ENCODE measurements at places on chromosomes 5 and 9. TPM values are rescaled to one million over a fixed set of nuclear protein-coding genes. Genes with fewer than 3 reads are reported as not detected.

The TAF1L gene
- 0.03 TPM for total RNA-seq

The SLC6A7 gene
- not detected for total RNA-seq

DNA sequence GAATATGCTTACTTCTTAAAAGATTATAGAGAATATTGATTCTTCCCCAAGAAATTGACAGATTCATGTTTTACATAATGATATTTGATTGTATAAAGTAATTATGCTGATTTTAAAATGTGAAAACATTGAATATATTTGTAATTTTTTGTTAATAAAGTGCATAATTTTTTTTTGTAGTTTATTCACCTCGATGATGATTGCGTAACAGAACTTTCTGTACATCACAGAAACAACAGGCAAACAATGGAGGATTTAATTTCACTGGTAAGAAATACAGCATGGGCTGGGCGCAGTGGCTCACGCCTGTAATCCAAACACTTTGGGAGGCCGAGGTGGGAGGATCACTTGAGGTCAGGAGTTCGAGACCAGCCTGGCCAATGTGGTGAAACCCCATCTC, 70.1 kb downstream of the MELK start:
- H3K36me3 ChIP-seq: no peaks in the 10 kb centered on the region
- H3K4me1 ChIP-seq: no peaks in the 10 kb centered on the region
- no peak overlapping the region for H3K4me3 ChIP-seq
- DNase-seq: no peak

DNA sequence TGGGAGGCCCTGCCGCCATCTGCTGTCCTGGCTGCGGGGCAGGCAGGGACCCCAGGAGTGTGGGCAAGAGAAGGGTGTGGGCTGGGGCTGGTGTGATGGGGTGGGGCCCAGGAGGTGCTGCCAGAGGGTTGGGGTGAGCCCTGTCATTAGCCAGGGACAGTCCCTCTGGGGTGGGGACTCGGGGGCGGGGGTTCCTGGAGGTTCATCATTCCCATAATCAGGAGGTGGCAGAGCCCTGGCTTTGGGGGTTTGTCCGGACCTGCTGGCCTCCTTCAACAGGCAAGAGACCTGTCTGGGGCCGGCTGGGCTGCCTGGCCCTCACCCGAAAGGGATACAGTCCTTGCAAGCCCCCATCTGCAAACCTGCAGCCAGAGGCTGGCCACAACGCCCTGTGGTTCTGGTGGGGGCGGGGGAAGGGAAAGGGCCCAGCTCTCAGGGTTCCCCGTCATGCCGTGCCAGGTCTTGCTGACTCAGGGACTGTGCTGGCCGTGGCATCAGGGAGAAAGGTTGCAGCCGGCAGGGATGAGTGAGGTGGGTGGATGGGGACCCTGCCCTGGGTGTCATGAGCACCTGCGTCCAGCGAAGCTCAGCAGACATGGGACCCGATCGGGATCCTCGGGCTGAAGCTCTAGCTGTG, 65.2 kb downstream of the MRPL36 start:
- H3K4me3 ChIP-seq: no peak overlapping the region
- H3K4me1 ChIP-seq: no peaks in the 10 kb centered on the region
- no peak overlapping the region for H3K27ac ChIP-seq

The SEMA4D gene
- total RNA-seq: 30.2 TPM

- H3K27ac ChIP-seq: peak overlapping the region; percentile 93
- no peaks in the 10 kb centered on the region for H3K36me3 ChIP-seq
- peaks cover 12% of the 10 kb centered on the region for H3K27me3 ChIP-seq
- peak overlapping the region; percentile 96 for H3K4me3 ChIP-seq
- no peak for DNase-seq
- H3K4me1 ChIP-seq: peaks cover 16% of the 10 kb centered on the region
Observed at GRCh38 chr9:136119061-136119882, 597 bp upstream of the TMEM250 start.

DNA sequence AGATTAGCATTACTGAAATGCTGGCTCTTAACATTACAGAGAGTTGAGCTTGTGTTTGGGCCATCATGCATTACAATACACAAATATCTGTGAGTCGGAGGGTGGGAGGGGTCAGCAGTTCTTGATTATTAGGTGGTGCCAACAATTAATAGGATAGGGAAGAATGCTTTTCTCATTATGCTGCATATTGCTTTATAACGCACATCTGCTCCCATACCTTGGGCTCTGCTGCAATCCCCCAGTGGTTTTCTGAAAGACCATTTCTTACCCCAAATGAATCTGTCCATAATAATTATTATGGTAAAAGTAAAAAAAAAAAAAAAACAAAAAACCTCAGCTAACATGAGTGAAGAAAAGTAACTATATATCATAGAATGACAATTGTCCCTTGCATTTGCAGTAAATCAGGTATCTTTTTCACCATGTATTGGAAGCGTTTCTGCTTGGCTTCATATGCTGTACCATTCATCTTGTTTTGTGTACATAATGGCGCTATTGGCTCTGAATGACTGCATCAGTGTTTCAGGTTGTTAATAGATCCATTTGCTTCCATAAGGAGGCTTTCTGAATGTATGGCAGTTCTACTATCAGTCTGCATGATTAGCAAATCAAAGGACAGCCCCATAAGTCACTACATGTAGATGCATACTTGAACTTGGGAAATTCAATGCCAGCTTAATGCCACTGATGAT, 75.9 kb downstream of the CAVIN4 start:
- no peak for DNase-seq
- no peaks in the 10 kb centered on the region for H3K36me3 ChIP-seq
- H3K4me1 ChIP-seq: no peaks in the 10 kb centered on the region

- H3K36me3 ChIP-seq: no peaks in the 10 kb centered on the region
- no peaks in the 10 kb centered on the region for H3K27me3 ChIP-seq
- DNase-seq: no peak
- no peak overlapping the region for H3K27ac ChIP-seq
- no peaks in the 10 kb centered on the region for H3K4me1 ChIP-seq
Observed at GRCh38 chr5:127086589-127086988, 13.3 kb upstream of the C5orf63 start.

The PTTG1 gene
- 10.2 TPM for total RNA-seq

GRCh38 chr5:131265311-131265803, 1.5 kb downstream of the CDC42SE2 start:
- H3K4me1 ChIP-seq: peaks cover 9% of the 10 kb centered on the region
- H3K36me3 ChIP-seq: no peaks in the 10 kb centered on the region
- H3K4me3 ChIP-seq: peak overlapping the region; percentile 90
- DNase-seq: no peak

The ZDHHC11B gene
- total RNA-seq: 8.4 TPM

The SPATA31A1 gene
- total RNA-seq: not detected

The INSL6 gene
- total RNA-seq: not detected

The PTGES gene
- total RNA-seq: 9.8 TPM

- no peak for DNase-seq
- H3K4me3 ChIP-seq: no peak overlapping the region
- no peaks in the 10 kb centered on the region for H3K36me3 ChIP-seq
- H3K27ac ChIP-seq: no peak overlapping the region
Observed at GRCh38 chr9:90020276-90020871, 415.6 kb downstream of the GADD45G start.

DNA sequence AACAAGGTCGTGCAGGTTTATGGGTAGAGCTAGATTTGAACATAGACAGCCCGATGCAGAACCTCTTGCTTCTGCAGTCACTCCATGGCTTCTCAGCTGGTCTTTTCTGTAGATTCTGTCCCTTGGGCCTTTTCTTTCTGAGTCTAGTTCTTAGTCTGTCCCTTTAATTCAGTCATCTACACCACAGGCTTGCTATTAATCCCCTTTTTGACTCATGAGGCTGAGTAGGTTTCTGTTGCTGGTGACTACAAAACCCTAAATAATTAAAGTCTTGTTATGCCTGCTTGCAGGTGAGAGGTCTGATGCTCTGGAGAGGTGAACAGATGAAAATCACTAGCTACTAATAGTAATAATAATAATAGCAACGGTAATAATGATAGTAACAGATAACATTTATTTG, 19.3 kb upstream of the STRBP start:
- H3K27ac ChIP-seq: no peak overlapping the region
- H3K4me1 ChIP-seq: no peaks in the 10 kb centered on the region
- no peak for DNase-seq
- no peak overlapping the region for H3K4me3 ChIP-seq

GRCh38 chr9:120690372-120690771, 23.9 kb downstream of the MEGF9 start:
- no peak for DNase-seq
- peaks cover 74% of the 10 kb centered on the region for H3K4me1 ChIP-seq
- no peak overlapping the region for H3K27ac ChIP-seq

DNA sequence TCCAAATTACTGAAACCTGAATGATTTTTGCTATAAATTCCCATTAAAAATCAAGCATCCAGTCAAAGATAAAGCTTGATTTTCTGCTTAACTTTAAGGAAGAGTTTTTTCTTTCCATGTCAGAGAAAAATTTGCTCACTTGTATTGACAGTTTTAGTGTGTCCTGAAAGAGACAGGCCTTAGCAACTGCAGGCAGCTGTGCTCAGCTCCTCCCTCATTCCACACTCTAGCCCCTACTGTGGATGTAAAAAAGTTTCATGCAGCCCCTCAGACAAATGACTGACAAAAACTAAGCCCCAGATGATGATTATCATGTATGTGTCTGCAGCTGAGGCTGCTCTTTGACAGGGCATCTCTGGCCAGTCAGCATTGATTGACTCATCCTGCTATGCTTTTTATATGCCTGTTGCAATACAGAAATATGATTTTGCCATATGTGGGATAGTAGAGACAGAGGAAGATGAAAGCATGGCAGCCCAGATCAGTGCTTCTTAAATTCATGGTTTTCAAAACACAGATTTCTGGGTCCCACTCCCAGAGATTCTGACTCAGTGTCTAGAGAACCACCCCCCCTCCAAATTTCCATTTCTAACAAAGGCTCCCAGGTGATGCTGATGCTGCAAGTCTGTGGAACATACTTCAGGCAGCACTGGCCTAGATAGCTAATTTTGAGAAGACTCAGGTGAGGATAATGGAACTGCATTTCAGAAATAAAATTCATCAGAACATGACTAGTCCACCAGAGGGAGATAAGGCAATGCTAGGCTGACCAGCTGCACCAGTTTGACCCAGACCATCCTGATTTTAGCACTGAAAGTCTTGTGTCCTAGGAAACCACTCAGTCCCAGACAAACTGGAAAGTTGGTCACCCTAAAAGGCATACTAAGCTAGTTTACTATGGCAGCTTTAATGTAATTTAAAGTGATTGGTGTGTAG, 298.7 kb upstream of the KCNN2 start:
- no peak for DNase-seq
- H3K36me3 ChIP-seq: no peaks in the 10 kb centered on the region
- H3K4me3 ChIP-seq: no peak overlapping the region

DNA sequence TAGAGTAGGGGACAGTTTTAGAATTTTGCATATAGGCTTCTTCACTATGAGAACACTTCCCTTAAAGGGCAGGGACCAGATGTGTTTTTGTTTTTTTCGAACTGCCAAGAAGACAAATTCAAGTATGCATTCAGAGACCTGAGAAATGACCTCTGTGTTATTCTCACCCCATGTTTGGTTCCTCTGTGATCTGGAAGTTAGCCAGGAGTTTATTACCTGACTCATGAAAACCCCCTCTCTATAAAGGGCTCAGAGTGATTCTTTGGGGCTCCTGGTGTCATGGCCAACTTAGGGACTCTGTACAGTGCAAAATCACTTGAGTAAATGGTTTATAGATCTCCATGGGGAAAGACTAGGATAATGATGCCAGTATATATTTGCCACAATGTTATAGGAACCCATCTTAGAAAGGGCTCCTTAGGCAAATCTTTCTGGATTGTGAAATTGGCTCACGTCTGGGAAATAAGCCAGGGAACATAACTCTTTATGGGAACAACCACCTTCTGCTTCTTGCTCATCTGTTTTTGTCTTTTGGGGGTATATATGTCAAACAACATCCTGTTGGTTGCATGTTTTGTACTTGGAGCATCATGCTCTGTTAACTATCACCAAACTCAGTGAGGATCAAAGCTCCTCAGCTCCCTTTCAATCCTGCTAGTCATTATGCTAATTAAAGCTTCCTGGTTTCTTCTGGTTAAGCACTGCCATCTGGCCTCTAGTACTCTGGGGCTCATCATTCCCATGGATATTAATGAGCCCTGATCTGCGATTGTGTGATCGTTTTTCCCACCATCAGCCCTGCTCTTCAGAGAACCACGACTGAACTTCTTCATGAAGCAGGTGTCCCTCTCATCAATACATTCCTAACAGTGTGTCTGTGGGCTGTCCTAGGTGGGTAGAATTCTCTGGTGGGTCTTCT, 173.4 kb upstream of the CDH12 start:
- no peak overlapping the region for H3K27ac ChIP-seq
- H3K4me3 ChIP-seq: no peak overlapping the region
- H3K27me3 ChIP-seq: no peaks in the 10 kb centered on the region
- H3K4me1 ChIP-seq: no peaks in the 10 kb centered on the region

DNA sequence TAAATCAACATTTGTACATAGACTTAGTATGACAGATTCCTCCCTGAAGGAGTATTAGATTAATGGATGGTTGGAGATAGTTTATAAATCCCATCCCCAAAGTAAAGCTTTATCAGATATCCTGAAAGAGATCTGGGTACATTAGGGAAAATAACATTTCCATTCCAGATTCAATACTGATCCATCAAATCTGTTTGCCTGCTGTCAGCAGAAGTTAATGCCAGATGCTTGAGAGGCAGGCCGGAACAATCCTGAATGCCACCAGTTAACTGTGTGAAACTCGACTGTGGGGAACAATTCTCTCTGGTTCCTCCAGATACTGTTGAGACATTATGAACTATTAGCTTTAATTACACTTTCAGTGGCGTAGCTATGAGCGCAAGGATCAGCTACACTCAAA, 1166.8 kb downstream of the MAT2B start:
- DNase-seq: no peak
- no peaks in the 10 kb centered on the region for H3K27me3 ChIP-seq
- H3K4me3 ChIP-seq: no peak overlapping the region

DNA sequence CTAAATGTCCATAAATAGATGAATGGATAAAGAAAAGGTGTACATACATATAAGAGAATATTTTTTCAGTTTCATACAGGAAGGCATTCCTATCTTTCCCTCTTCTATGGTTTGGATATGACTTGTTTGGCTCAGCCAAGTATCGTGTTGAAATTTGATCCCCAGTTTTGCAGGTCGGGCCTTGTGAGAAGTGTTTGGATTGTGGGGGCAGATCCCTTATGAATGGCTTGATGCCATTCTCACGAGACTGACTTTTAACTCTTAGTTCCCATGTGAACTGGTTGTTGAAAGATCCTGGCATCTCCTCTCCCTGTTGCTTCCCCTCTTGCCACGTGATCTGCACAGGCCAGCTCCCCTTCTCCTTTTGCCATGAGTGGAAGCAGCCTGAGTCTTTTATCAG, 421.1 kb upstream of the FTMT start:
- H3K4me3 ChIP-seq: no peak overlapping the region
- DNase-seq: no peak
- no peak overlapping the region for H3K27ac ChIP-seq
- H3K36me3 ChIP-seq: no peaks in the 10 kb centered on the region
- no peaks in the 10 kb centered on the region for H3K27me3 ChIP-seq

GRCh38 chr5:4053136-4053535, 457.5 kb downstream of the IRX1 start:
- no peaks in the 10 kb centered on the region for H3K36me3 ChIP-seq
- no peaks in the 10 kb centered on the region for H3K4me1 ChIP-seq
- no peak overlapping the region for H3K27ac ChIP-seq
- H3K4me3 ChIP-seq: no peak overlapping the region
- H3K27me3 ChIP-seq: no peaks in the 10 kb centered on the region

Data from left lung (tissue), 14 donors.